AG10803 (cell line): ENCODE measurements at places on chromosomes 4 and X.
A peak's percentile ranks its signal among the peaks of the same experiment; 100 is the strongest.

DNA sequence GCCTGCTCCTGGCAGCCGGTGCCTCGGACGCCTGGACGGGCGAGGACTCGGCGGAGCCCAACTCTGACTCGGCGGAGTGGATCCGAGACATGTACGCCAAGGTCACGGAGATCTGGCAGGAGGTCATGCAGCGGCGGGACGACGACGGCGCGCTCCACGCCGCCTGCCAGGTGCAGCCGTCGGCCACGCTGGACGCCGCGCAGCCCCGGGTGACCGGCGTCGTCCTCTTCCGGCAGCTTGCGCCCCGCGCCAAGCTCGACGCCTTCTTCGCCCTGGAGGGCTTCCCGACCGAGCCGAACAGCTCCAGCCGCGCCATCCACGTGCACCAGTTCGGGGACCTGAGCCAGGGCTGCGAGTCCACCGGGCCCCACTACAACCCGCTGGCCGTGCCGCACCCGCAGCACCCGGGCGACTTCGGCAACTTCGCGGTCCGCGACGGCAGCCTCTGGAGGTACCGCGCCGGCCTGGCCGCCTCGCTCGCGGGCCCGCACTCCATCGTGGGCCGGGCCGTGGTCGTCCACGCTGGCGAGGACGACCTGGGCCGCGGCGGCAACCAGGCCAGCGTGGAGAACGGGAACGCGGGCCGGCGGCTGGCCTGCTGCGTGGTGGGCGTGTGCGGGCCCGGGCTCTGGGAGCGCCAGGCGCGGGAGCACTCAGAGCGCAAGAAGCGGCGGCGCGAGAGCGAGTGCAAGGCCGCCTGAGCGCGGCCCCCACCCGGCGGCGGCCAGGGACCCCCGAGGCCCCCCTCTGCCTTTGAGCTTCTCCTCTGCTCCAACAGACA, 4.4 kb downstream of the SOD3 start:
- DNase-seq = no peak

DNA sequence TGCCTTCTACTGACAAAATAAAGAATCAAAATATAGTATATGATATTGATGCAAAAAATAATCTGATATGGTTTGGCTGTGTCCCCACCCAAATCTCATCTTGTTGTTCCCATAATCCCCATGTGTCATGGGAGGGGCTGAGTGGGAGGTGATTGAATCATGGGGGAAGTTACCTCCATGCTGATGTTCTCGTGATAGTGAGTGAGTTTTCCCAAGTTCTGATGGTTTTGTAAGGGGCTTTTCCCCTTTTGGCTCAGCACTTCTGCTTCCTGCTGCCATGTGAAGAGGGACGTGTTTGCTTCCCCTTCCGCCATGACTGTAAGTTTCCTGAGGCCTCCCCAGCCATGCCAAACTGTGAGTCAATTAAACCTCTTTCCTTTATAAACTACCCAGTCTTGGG, 70.2 kb downstream of the TMEM165 start:
- no peak for DNase-seq

DNA sequence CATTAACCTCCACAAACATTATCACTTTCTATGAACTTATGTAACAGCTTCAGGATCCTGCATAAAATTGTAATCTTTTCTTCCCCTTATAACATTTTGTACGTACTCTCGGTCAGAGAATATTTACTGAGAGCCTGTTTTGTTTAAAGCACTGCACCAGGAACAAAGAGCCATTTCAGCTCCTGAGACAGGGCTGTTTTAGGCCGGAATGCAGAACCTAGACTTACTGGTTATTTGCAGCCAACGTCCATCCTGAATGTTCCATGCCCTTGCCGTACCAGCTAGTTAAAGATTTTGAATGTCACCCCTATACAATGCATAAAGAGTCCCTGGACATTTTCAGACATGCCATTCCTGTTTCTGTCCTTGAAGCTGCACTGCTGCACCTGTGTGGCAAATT, 248.8 kb downstream of the PCDH7 start:
- no peak for DNase-seq

DNA sequence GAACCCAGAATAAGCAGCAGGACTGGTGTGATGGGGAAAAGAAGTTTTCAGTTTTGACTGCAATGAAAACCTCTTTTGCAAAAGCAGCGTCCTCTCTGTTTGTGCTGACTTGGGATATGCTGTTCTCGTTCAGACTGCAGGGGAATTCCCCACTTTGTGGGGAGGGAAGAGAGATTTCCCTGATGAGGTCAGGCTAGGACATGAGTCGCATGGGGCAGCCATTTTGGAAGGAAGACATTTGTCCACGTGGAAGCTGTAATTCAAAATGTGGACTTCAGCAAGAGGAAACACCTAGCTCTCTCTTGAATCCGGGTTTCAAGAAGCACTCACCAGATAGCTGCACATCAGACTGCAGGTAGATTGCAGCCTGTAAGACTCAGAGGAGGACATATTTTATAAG, 39.3 kb downstream of the ING2 start:
- no peak for DNase-seq

- DNase-seq = no peak
These were observed 34.3 kb downstream of the GPC3 start for GRCh38 chrX:133951098-133951497.

GRCh38 chrX:69124108-69124507, 41.1 kb downstream of the PJA1 start:
- peak; percentile 30 for DNase-seq

- no peak for DNase-seq
These were observed 19.2 kb downstream of the MAGEB17 start for GRCh38 chrX:16186380-16187007.

GRCh38 chrX:134654398-134655012, 3.8 kb downstream of the PLAC1 start:
- DNase-seq = no peak

- DNase-seq = no peak
These were observed 11.9 kb upstream of the AREG start for GRCh38 chr4:74433043-74433442.

GRCh38 chrX:78540171-78540570, 119.0 kb downstream of the RTL3 start:
- DNase-seq = no peak
